ENCODE measurements at places on chromosomes 4 and X.

DNA sequence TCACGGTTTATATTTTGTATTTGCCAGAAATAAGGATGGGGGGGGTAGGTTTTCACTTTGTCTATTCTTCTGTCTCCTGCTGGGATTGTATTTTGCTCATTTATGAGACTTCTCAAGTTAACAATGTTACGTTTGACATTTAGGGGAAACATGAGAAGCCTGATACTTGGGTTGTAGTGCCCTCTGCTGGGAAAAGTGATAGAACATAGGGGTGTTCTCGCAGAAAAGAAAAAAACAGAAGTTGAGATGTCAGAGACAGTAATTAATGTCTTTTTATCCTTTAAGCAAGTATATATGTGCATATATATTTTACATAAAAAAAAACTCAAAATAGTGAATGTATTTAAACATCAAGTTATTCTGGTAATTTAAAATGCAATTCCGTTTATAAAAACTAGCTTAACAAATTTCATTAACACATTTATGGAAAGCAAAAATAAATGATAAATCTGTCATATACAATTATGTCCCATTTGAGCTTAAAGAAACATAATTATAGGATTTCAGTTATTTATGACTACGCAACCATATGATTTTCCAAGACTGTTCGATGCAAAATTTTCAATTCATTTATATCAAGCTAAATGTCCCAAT lies 46.0 kb upstream of the TMPRSS11F start:
- DNase-seq = no peak

DNA sequence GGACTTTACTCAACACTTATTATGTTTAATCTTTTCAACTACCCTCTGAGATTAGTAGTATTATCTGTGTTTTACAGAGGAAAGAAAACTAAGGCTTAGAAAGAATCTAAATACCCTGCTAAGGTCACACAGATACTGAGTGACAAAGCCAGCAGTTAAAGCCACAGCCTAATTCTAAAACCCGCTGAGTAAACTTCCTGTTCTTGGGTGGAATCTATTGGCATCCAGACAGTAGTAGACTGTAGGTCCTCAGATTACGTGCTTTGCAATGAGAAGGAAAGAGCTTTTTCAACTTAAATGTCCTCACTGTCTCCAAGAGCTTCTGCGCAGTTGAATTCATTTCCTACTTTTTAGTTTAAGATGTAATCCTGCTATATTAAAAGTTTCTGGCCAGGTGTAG lies 126.0 kb downstream of the TENM3 start:
- DNase-seq = no peak

- no peak for DNase-seq
Measured at GRCh38 chr4:78477276-78477675, 74.3 kb upstream of the ANXA3 start.

GRCh38 chr4:48553720-48554119 lies 63.7 kb downstream of the ZAR1 start:
- DNase-seq = no peak

- DNase-seq = no peak
Measured at GRCh38 chrX:38320819-38321218, 6.5 kb downstream of the RPGR start.

- DNase-seq = no peak
Measured at GRCh38 chr4:18155067-18156041, 133.8 kb upstream of the LCORL start.

All from activated naive CD8-positive, alpha-beta T cell treated with anti-CD3 and anti-CD28 coated beads, Interleukin-2, amount 10 ng/mL, durations not matched to agents 7 days and 5 days (primary cell).